NCI-H510A (cell line): ENCODE measurements at places on chromosomes 1 and 21.

- DNase-seq, result no peak
Measured at GRCh38 chr1:215543191-215543606, 23.9 kb upstream of the KCTD3 start.

- DNase-seq, result no peak
Measured at GRCh38 chr21:28635541-28635940, 357.1 kb downstream of the LTN1 start.

GRCh38 chr1:59180735-59181134, 116.2 kb upstream of the FGGY start:
- DNase-seq, result no peak

- DNase-seq, result no peak
Measured at GRCh38 chr1:57033222-57034001, 67.6 kb upstream of the C8B start.

DNA sequence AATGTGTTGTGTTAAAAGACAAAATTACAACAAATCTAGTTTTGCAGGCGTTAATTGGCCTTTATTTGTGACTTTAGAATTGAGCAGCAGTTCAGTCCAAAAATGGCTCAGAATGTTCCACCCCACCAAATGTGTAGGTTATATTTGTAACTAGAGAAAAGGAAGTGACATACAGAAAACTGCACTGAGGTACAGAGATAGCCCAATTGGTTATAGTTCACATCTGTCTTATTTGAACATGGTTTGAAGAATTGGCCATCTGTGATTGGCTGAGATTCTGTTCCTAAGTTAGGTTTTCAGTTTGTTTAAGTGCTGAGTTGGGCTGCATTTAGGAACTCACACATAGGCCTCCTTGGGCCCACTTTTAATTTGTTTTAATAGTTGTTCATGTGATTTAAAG, 12.0 kb upstream of the FMO2 start:
- DNase-seq, result no peak

DNA sequence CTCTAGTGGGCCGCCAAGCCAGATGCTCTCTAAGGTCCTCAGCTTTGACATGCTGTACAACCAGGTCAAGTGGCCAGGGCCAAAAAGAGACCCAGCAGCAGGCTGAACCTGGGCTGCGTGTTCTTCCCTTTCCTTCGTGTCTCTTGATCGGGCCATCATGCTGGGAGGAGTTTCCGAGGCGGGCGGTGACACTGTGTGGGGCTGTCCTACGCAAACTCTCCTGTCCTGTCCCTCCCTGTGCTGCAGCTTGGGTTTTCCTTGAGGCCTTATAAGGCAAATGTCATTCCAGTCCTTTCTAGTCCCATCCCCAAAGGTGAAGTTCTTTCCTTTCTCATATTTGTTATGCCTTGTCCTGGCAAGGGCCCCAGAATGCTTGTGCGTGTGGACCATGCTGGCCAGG, 56.7 kb downstream of the ARHGEF10L start:
- peak; percentile 30 for DNase-seq

DNA sequence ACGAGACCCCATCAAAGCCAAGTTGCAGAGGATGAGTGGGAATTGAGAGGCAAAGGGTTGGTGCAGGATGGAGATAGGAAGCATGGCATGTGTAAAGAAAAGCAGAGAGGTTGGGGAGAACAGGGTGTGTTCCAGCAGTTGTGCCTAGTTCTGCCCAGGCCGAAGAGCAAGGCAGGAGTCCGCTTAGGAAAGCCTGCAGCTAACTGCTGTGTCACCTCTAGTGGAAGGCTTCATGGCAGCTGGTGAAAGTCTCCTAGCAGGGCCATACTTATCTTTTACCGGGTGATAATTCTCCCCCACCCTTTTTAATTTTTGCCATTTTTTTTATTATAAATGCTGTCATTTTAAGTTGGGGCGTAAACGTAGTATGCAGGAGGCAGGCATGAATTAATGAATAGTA, 93.6 kb downstream of the NFIA start:
- no peak for DNase-seq

- no peak for DNase-seq
Measured at GRCh38 chr1:30668546-30669327, 54.6 kb downstream of the MATN1 start.

DNA sequence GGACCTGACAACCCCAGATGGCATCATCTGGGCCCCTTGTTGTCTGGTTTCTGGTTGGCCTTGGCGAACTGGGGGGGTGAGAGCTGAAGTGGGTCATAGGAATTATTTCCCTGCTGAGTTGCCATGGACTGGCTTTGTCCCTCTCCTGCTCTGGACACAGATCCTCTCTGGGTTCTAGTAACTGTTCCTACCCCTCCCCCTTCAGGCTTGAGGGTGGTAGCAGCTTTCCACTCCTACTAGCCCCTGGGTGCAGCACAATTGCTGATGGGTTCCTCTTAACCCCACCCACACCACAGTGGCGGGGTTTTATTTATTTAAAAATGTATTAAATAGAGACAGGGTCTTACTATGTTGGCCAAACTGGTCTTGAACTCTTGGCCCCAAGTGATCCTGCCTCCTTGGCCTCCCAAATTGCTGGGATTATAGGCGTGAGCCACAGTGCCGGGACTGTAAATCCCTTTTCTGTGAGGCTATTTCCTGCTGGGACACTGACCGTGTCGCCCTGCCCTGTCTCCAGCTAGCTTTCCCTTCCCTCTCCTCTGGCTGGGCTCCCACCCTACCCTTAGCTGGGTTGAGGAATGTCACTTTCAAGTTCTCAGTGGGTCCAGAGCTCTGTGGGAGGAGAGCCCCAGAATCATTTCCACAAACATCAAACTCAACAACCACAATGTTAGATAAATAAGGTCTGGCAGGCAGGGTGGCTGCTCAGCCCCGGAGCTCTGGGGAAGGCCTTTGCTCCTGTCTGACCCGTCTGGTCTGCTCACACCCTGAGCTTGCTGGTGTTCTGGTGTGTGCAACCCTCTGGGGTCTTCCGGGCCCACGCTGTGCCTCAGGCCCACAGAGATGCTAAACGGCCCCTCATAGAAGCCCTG, 112.7 kb upstream of the WNT4 start:
- DNase-seq, result no peak

GRCh38 chr1:186502087-186502486, 41.2 kb upstream of the PDC start:
- DNase-seq, result no peak

GRCh38 chr1:107250169-107250568, 109.3 kb downstream of the NTNG1 start:
- DNase-seq, result peak; percentile 24

DNA sequence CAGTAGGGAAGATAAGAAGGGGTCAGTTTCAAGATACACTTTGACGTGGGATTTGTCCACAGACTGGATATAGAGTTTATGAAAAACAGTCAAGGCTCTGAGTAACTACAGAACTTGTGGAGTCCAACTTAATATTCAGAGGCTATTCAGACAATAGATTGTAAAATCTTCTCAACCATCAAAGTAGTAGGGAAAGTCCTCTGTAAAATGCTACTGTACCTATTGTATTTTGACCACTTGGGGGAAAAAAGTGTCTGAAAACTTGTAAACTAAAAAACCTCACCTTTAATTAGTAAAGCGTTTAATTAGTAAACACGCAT, 10.5 kb downstream of the PTP4A2 start:
- no peak for DNase-seq

- DNase-seq, result no peak
Measured at GRCh38 chr1:36842448-36842847, 191.9 kb downstream of the GRIK3 start.
